ENCODE measurements at places on chromosomes 1 and 21.

GRCh38 chr1:209641832-209642172, 10.4 kb downstream of the LAMB3 start:
- no peak for DNase-seq

DNA sequence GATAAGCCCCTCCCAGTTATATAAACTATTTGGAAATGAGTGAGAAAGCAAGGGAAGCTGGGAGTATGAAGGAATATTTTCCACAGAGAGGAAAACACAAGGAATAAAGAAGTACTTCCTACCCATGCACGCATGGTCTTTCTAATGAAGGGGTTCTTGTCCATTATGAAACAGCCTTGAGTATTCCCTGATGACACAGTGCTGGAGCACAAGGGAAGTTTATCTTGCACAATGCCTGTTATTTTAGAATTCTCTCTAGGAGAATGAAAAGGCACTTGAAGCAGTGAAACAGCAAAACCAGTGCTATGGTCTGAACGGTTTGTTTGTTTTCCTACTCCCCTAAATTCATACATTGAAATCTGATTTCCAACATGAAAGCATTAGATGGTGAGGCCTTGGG, 38.6 kb upstream of the ADAMTS1 start:
- no peak for DNase-seq

GRCh38 chr1:17842686-17843085, 87.6 kb downstream of the ACTL8 start:
- DNase-seq: no peak

- no peak for DNase-seq
Observed at GRCh38 chr1:246591504-246591903, 25.2 kb downstream of the CNST start.

DNA sequence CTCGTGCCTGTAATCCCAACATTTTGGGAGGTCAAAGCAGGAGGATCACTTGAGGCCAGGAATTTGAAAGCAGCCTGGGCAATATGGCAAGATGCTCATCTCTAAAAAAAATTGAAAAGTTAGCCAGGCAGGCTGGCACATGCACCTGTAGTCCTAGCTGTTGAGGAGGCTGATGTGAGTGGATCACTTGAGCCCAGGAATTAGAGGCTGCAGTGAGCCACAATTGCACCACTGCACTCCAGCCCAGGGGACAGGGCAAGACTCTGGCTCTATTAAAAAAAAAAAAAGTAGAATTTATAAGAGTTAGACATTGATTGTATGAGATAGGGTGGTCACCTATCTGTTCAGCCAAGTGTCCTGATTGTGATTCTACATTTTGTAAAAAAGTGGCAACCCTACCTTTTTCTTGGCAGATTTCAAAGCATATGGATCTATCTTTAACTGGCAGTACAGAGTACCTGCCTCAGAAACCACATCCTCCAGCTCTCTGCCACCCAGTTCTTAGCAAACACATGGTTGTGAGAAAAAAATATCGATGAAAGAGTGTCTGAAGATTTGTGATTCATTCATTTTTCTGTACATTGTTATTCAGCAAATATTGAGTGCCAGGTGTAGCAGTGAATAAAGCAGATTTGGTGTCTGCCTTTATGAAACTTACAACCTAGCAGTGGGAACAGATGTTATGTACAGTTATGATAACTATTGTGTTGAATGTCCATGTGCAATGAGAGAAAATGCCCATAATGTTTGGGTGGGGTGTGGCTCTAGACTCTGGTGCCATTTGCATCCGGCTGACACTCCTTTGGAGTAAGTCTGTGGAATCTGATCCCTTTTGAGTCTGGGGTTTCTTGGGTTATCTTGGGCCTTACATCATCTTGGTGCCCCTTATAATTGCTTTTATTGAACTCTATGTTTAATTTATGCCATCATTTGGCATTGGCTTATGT, 82.5 kb downstream of the ST3GAL3 start:
- DNase-seq: no peak

GRCh38 chr1:41101076-41101475, 79.6 kb upstream of the SLFNL1 start:
- no peak for DNase-seq

DNA sequence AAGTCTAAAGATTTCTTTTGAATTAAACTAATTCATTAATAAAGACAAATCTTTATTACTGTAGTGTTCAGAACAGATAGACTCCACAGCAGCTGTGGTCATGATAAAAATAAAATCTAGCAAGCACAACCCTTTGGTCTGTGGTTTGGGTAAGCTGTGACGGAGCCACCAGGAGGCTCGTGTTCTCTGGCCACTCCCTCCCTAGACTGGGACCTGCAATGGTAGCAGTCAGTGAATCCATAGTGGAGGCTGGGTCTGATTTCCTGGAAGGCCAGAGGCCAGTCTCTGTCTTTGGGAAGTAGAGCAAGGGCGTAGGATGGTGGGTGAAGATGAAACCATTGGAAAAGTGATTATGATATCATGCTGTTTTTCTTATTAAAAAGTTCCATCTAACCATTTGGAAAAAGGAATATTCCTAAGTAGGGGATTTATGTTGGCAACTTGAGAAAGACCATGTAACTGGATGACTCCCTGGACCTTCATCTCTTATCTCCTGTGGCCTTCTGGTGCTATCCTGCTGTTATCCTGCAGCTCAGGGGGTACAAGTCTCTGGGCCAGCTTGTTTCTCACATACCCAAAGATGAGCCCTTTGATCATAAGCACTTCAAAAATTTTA, 39.0 kb downstream of the TENT5C start:
- DNase-seq: no peak

DNA sequence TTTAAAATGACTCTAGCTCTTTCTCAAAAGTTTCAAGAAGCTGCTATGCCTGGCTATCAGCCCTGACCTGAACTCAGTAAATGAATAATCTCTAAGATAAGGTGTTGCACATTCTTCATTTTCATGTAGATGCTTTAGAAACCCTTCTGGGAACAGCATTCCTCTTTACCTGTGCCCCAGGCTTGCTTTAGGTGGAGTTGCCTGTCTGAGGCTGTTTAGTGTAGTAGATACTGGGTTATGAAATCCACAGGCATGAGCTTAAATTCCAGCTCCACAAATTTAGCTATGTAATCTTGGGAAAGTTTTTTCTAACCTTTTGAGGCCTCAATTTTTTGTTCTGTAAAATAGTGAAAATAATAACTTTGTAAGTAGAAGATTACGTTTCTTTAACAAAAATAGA, 41.6 kb downstream of the ATP6V1G3 start:
- no peak for DNase-seq

DNA sequence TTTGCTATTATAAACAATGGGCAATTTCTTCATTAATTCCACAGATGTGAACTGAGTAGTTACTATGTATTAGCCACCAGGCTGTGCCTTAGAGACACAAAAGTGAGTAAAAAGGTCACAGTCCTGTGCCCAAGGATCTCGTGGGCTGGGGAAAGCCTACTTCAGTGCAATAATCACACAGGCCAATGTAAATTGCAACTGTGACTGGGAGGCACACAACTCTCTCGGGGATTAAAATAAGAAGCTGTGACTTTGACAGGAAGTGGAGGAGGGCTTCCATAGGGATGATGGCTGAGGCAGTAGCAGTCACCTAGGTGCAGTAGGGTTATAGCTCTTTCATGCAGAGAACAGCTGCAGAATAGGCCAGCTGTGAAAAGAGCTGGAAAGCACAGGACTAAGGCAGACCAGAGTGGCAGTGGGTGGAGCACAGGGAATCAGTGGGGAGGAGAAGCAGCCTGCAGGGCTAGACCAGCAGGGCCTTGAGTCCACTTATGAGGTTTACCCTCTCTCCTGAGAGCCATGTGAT, 121.9 kb downstream of the MAB21L3 start:
- DNase-seq: no peak

GRCh38 chr1:42085596-42085995, 67.6 kb upstream of the GUCA2B start:
- no peak for DNase-seq

DNA sequence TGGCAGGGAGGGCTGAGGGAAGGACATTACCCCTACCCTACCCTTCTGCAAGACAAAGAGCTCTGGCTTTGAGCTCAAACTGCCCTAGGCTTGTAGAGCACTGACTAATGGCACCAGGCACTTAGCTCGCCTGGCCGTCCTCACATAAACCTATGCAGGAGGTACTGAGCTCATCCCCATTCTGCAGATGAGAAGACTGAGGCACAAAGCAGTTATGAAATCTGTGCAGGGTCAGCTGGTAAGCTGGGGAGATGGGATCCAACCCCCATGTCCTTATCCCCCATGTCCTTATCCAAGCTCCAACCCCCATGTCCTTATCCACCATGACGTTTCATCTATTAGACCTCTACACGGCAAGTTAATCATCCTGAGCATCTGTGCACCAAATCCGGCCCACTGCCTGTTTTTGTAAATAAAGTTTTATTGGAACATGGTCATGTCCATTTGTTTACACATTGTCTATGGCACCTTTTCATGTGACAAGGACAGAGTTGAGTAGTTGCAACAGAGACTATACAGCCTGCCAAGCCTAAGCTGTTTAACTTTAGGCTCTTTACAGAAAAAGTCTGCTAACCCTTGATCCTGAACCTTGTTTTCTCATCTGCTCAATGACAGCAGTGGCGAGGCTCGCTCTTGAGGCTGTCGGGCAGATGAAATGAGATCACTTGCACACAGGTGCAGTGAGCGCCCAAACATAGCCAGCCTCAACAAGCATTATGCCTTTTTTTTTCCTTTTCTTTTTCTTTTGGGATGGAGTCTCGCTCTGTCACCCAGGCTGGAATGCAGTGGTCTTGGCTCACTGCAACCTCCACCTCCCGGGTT, 86.8 kb downstream of the FBXO2 start:
- no peak for DNase-seq

GRCh38 chr1:7526196-7526866, 244.8 kb upstream of the VAMP3 start:
- no peak for DNase-seq
